ENCODE measurements at places on chromosomes 7 and 10.

- no peak for DNase-seq
These were observed 186.6 kb upstream of the LYZL1 start for GRCh38 chr10:29102233-29102632.

- DNase-seq, result no peak
These were observed 107.8 kb downstream of the CYP26A1 start for GRCh38 chr10:93181271-93182048.

DNA sequence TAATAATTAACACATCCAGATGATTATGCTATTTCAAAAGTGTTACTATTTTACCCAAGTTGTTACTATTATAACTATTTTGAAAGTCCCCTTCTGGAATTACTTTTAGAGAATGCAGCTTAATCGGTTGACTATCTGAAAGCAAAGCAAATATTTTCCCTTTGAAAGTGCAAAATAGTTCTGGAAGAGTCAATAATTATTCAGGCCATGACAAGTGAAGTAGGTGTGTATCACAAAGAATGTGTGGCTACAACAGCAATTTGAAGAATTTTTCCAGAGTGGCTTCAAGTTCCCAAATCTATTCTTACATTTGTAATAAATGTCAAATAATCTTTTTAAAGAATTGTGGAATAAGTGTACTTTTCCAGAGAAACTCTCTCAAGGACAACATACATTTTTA is 42.8 kb downstream of the RNLS start:
- no peak for DNase-seq

DNA sequence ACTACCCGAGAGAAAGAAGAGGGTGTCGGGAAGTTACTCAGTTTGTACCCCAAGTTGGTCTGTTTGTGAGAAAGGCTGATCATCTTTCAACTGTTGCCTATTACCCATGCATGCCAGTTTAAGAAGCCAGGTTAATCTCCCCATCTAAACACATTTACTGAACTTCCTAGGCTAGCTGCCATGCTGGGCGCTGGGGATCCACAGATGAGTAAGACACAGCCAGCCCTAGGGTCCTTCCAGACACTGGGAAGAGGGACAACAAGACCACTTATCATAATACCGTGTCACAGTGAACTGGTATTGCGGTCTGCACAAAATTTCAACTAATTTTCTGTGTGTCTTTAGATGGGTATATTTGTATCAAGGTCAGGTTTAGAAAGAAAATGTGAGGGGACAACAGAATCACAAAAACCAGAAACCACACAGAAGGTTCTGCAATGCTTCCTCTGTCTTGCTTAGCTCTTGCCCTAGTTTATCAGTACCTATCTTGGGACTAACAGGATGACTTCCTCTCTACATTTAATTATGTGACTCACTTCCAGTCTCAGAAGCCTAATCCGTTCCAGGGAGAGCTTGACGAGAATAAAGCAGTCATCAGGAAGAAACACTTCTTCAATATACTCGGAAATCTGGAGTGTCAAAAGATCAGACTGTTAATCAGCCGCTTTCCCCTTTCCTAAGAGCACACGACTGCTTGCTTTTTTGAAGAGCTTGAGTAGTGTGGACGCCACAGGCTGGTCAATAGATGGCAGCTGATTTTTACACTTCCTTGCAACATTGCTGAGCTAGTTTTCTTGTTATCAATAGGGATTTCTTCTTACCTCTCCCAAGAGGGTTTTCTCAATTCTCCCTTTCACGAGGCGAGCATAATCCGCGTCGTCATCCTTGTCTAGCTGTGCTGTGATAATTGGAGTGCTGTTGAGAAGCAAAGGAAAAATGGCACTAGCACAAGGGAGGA is 45.7 kb downstream of the POLR3A start:
- no peak for DNase-seq

DNA sequence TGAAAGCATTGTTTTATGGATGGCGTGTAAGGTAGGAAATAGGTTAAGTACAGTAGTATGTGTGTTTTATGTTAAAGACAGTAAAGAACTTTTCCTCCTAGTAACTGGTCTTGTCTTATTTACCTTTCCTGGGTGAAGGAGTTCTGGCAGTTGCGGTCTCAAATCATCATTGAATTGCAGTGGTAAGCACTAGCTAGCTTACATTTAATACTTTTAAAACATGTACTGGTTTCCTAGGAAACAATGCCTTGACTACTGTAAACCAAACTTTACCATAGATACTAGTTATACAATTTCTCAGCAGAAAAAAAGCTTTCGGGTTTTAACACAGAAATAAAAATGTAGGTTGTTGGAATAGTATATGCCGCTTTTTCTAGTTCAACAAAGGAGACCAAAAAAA is 37.7 kb downstream of the PRKG1 start:
- DNase-seq, result no peak

DNA sequence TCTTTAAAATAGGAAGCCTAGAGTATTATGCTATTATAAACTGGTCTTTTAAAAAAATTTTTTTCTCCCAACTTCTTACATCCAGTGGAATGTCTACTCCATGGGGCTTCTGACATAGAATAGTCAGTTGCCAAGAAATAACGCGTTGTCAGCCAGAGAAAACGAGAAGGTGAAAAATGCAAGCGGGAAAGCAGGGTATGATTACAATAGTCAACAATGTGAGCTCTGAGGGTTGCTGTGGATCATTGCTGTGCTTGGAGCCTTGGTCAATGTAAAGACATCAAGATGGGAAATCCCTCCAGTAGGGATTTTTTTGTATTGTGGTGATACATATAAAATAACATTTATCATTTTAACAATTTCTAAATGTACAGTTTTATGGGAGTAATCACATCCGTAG is 27.6 kb upstream of the PLPP4 start:
- DNase-seq, result no peak

- no peak for DNase-seq
These were observed 42.5 kb upstream of the AHR start for GRCh38 chr7:17255926-17256325.

- no peak for DNase-seq
These were observed 213.6 kb downstream of the CELF2 start for GRCh38 chr10:11231285-11231684.

DNA sequence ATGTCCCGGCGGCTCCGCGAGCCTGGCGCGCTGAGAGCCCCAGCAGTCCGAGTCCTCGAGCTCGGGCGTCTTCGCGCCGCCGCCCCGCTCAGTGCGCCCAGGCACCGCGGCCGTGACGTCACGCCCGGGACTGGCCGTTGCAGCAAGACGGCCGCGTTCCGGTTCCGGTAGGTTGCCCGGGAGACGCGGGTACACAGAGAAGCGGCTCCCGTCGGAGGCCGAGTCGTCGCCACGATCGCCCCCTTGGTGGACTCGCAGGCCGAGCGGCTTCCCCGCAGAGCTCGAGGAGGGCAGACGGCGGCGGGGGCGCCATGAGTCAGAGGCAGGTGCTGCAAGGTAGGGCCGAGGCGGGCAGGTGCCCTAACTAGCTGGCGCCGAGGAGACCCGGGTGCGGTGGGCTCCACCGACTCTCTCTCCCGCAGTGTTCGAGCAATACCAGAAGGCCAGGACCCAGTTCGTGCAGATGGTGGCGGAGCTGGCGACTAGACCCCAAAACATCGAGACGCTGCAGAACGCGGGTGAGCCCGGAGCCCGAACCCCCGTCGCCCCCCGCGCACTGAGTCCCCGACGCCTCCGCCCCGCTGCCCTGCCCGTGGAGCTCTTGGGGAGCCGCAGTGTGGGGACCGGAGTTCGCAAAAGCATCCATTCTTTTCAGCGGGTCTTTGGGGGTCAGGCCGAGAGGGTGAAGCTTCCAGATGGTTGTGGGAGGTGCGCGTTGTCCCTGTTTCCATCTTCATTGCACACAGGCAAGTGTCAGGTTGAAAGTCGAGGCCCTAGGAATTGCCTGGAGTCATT is at the start of gene SPAG6:
Gene SPAG6 (plus strand): TSS at position 196 of the 795 bp plus-strand sequence. CDS start 116 bp downstream, at position 312.
- peak; percentile 54 for DNase-seq

DNA sequence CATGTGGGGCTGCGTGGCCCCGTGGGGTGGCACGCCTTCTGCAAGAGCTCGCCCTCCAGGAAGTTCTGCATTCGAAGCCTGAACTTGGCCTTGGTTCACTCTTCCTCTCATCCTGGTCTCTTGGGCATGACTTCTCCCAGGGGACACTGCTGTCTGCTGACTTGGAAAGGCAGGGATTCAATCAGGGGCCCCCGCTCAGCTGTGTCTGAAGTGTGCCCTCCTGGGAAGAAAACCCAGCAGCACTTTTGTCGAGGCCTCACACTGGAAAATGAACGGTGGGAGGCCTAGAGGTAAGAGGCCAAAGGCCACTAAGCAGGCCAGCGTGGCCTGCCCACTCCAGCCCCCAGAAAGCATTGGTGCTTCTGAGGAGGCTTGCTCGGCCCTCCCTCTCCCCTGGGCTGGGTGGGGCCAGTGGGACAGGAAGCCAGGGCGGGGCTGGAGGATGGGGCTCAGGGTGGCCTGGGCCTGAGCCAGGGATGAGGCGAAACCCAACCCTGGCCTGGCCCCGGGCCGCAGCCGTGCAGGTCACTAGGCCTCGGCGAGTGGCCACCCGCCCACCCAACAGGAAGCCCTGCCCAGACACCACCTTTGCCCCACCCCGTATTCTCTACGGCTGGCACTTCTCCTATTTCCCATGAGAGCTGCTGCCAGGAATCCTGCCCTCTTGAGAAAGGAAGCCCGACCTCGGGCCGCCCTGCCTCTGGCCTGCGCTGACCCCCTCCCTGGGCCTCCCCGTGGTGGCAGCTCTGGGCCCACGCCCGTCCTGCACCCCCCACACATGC is 81.1 kb downstream of the ZMIZ1 start:
- DNase-seq, result peak; percentile 43

Measured in CD4-positive, alpha-beta T cell treated with Interleukin-12 subunit alpha and Interleukin-12 subunit beta, for 1 hour (primary cell).